Effector CD4-positive, alpha-beta T cell (primary cell): ENCODE measurements at places on chromosomes 6 and 20.

DNA sequence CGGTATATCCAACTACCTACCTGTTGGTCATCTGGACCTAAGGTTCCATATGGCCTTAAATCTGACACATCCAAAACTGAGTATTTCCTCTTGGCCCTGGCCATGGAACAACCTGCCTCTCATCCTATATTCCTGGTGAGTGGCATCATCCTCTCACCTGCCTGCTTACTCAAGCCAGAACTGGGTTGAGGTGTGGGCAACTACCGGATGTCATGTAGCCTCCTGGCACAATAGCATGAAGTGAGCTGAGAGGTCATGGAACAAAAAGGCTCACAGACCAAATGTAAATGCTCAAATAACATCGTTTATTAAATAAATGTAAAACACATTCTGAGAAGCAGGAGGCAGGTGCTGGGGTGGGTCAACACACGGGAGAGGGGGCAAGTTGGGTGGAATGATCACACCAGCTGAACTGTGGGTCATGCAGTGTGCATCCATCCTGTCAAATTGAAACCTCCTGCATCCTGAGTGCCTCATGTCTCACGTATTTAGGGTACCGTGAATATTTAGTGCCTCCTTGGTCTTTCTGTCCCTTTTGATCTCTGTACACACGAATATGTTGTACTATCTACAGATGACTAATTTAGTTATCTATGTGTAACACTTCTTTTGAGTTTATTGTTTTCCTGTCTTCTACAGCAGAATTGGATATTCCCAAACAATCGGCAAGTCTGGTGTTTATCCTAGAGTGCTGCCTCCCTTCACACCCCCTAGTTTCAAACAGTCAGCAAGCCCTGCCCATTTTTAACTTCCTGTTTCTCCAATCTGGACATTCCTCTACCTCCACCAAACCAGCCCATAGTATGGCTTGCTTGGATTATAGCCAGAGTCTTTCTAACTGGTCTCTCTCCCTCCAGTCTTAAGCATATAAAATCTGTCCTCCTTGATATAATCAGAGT, 7.9 kb upstream of the POU5F1 start:
- DNase-seq: no peak

DNA sequence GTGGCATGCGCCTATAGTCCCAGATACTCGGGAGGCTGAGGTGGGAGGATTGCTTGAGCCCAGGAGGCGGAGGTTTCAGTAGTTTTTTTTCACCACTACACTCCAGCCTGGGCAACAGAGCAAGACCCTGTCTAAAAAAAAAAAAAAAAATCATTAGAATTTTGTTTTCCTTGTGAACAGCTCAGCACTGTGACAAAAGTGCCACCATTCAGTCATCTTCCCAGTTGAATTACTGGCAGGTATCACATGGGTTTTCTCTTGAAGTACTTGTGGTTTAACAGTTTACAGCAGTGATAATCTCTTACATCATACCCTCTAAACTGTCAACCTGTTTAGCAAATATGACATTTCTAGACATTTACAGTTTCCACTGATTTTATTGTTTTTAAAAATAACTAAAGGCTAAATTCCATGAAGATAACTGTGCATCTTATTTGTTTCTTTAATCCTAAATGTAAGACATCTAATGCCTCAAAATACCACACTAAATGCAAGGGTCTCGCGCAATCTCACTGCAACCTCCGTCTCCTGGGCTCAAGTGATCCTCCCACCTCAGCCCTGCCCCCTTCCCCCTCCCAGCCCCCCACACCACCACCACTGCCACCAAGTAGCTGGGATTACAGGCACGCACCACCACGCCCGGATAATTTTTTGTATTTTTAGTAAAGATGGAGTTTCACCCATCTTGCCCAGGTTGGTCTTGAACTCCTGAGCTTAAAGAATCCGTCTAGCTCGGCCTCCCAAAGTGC, 7.0 kb downstream of the TRPC4AP start:
- DNase-seq: no peak

GRCh38 chr6:110575925-110576463, 99.6 kb upstream of the SLC22A16 start:
- no peak for DNase-seq

DNA sequence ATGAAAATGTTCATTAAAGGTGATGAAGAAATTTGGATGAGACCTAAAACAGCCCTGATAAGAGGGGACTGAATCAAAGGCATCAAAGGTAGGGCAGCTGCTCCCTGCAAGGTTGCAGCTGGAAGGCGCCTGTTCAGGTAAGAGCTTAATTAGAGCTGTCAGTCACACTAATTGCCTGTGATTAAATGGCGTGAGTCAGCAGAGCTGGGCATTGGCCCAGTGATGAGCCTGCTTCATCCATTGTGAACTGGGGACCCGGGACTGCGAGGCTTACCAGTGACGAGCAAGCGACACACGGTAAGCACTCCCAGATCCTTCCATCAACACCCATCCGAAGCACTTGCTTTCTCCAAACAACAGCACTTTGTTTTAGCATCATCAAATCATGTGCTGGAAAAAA, 621.5 kb upstream of the CDH4 start:
- DNase-seq: no peak

- no peak for DNase-seq
These were observed 18.5 kb downstream of the PACSIN1 start for GRCh38 chr6:34484391-34484790.

GRCh38 chr6:42210551-42210950, 7.1 kb downstream of the MRPS10 start:
- no peak for DNase-seq

DNA sequence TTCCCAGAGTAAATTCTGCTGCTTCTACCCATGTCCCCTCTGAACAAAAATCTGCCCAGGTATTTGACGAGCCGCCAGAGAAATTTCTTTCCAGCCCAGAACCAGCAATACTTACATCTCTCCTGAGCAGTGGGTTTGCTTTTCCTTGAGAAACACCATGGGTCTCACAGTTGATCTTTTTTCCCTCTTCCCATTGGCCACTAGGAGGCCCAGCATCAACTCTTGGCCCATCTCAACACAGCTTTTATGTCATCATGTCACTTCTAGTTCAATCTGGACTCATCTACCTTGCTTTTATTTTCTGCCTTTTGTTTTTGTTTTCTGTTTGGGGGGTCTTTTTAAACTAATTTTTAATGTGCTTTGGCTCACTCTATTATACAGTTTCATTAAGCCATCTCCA, 18.8 kb downstream of the MAFB start:
- DNase-seq: no peak

GRCh38 chr6:29974901-29975560, 32.7 kb downstream of the HLA-A start:
- DNase-seq: no peak

DNA sequence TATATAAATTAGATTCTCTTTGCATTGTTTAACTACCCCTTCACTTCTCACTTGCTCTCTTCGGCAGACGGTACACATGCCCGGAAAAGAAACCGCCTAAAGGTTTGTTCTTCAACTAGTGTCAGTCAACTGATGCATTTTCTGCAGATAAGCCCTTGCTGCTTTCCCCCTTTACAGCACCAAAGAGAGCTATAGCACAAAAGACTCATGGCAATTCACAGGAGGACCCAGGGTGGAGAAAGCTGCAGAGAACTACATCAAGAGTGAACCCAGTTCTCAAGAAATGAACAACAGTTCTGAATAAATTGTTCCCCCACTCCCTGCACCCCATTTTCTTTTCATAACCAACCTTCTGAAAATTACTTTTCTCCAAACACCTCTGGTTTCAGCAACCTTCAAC, 8.9 kb downstream of the CD164 start:
- DNase-seq: no peak

DNA sequence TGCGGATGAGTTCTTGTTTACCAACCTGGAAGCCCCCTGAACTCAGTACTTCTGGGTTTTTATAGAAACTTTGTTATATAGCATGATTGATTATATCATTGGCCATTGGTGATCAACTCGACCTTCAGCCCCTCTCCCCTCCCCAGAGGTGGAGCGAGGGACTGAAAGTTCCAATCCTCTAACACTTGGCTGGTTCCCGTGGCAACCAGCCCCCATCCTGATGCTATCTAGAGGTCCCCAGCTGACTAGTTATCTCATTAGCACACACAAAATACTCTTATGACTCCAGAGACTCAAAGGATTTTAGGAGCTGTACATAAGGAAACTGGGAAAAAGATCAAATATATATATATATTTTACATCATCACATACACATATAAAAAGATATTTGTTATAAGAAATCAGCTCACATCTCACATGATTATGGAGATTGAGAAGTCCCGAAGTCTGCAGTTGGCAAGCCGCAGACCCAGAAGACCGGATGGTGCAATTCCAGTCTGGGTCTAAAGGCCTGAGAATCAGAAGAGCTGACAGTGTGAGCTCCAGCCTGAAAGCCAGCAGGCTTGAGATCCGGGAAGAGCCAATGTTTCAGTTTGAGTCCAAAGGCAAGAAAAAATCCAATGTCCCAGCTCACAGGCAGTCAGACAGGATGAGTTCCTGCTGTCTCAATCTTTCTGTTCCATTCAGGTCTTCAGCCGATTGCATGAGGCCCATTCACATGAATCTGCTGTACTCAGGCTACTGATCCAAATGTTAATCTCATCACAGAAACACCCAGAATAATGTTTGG, 179.3 kb upstream of the DTNBP1 start:
- DNase-seq: no peak

GRCh38 chr6:35216412-35216732, 2.6 kb downstream of the SCUBE3 start:
- DNase-seq: no peak

DNA sequence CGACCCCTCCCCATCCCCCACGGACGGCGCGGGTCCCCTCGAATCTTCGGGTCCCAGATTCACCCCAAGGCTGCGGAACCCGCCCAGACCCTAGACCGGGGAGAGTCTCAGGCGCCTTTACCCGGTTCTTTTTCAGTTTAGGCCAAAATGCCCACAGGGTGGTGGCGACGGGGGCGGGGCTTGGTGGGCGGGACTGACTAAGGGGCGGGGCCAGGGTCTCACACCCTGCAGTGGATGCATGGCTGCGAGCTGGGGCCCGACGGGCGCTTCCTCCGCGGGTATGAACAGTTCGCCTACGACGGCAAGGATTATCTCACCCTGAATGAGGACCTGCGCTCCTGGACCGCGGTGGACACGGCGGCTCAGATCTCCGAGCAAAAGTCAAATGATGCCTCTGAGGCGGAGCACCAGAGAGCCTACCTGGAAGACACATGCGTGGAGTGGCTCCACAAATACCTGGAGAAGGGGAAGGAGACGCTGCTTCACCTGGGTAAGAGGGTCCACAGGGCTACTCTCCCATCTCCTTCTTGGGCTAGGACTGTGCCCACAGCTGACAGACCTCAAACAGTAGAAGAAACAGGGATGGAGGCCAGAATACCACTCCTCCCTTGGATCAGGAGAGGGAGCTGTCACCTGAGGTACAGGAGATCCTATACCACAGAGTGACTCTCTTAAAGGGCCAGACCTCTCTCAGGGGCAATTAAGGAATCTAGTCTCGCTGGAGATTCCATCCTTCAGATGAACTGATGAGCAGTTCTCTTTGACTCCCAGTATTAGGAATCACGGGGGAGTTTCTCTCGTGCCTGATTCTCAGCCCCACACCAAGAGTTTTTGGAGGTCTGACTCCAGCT, 942 bp downstream of the HLA-E start:
- DNase-seq: peak; percentile 75

GRCh38 chr6:139439349-139439748, 64.9 kb upstream of the CITED2 start:
- DNase-seq: no peak

DNA sequence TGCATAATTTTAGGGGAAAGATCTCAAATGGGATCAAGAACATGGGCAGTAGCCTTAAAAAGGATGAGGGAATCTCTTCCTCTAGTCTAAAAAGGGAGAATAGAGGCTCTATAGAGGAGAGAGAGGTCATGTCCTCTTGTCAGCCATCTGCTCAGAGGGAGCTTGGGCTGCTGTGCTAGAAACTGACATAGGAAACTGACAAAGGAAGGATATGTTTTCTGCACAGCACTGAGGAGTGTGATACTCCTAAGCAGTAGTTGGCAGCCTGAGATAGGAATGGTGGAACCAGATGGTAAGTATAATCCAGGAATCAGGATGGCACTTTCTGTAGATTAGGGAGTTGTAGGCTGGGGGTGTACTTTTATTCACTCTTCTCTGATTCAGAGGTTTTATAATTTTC, 59.2 kb downstream of the PTPRA start:
- no peak for DNase-seq

- no peak for DNase-seq
These were observed 14.7 kb downstream of the LRRC73 start for GRCh38 chr6:43495409-43495941.

DNA sequence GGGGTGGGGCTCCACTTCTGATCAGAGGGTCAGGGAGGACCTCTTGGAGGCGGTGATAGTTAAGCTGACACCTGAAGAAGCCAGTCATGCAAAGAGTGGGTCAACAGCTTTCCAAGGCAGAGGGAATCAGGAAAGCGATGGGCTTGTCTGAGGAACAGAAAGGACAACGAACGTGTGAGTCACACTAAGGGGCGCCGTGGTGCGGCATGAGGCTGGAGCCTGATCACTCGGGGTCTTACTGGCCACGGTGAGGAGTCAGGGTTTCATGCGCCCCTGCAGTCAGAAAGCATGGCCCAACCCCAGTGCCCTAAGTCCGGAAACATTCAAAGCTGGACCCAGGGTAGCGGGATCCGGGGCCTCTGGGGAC, 50.6 kb upstream of the SLC32A1 start:
- DNase-seq: no peak

- no peak for DNase-seq
These were observed 37.8 kb downstream of the ZNF451 start for GRCh38 chr6:57127763-57128162.

DNA sequence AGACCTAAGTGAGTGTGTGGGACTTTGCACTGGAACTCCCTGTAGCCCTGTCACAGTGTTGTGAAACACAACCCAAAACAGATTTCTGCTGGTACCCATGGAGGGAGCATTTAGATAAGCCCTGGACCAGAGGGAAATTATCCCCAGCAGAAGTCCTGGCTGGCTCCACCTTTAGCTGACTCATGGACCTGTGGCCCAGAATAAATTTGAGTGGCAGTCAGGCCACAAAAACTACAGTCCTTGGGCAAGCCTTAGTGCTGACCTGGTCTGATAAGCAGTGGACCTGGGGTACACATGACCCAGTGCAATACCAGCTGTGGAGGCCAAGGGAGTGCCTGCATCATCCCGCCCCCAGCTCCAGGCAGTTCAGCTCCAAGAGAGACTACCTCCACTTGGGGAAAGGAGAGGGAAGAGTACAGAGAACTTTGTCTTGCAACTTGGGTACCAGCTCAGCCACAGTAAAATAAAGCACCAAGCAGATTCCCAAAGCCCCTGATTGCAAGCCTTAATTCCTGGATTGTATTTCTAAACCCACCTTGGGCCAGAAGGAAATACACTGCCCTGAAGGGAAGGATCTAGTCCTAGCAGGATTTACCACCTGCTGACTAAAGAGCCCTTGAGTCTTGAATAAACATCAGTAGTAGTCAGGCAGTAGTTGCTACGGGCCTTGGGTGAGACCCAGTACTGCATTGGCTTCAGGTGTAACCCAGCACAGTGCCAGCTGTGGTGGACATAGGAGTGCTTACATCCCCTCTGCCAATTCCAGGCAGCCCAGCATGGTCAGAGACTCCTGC, 140.4 kb upstream of the COL21A1 start:
- no peak for DNase-seq

GRCh38 chr20:22794200-22794599, 209.8 kb upstream of the FOXA2 start:
- no peak for DNase-seq
